ENCODE measurements at places on chromosomes 2 and 18.

DNA sequence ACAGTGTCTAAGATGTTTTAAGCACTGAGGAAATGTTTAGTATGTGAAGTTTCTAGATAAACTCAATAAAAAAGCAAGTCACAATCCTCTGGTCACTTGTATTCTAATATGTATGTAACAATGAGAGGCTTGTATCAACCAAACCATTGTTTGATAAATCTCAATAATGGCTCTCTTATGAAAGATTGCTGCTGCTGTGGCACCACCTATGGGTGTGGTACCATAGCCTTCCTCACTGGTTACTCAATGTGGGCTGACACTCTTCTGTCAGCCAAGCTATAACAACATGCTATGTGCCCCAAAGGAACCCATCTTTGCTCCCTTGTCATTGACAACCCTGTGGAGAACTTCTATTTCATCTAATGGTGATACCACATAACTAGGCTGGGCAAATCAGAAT is 12.6 kb upstream of the RAB1A start:
- DNase-seq = no peak

- no peak for DNase-seq
Measured at GRCh38 chr2:217643789-217644301, 358.9 kb downstream of the TNS1 start.

GRCh38 chr2:59936048-59936447 is 617.4 kb downstream of the BCL11A start:
- DNase-seq = no peak

GRCh38 chr2:8137801-8138200 is 544.1 kb upstream of the ID2 start:
- no peak for DNase-seq

DNA sequence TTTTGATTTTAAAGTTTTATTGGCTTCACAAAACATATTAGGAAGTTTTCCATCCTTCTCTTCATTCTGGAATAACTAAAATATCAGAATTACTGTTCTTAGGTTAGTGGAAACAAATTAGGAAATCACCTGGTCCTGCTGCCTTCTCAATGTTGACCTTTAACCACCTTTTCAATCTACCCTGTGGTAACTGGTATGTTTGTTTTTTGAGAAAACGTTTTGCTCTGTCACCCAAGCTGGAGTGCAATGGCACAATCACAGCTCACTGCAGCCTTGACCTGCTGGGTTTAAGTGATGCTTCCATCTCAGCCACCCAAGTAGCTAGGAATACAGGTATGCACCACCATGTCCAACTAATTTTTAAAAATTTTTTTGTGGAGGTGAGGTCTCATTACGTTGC is 28.4 kb downstream of the ACYP2 start:
- DNase-seq = no peak

GRCh38 chr2:204491528-204491927 is 53.7 kb upstream of the PARD3B start:
- peak; percentile 24 for DNase-seq

DNA sequence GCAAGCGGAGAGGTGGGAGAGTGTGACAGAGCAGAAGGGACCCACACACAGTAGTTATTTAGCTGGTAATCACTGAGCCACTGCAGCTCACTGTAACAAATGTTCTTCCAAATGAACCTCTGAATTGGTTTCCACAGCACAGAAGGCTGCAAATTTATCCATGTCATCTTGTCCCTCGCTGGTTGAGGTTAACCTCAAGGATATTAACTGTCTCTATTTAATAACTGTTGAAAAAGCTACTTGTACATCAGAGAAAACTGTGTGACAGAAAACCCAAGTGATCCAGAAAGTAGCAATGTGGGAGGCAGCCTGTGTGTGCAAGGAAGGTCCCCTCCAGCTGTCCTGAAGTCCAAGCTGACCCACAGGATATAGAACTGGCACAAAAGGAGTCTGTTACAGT is 153.6 kb downstream of the DSEL start:
- no peak for DNase-seq

DNA sequence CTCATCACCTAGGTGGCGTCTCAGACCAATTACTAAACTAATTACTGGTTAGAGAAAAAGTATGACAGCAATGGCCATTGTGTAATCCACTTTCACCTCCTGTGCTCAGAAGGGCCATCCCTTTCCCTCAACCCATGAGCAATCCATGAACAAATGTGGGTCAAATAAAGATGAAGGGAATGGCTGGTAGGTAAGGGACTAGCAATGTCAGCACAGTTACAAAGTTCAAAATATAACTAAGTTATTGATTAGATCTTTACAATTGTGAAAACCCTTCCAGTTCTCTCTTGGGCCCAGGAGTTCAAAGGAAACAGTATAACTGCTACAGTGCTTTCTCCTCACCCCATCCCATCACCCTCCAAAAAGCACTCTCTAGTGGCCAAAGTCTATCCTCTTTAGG is 98.3 kb downstream of the DTNA start:
- DNase-seq = no peak
